ENCODE measurements at places on chromosomes 7 and 10. TPM values are rescaled to one million over a fixed set of nuclear protein-coding genes. Genes with fewer than 3 reads are reported as not detected.

GRCh38 chr7:44637788-44638594, 31.6 kb downstream of the OGDH start:
- H3K27me3 ChIP-seq, result no peaks in the 10 kb centered on the region
- DNase-seq, result peak; percentile 85
- peak overlapping the region; percentile 59 for H3K4me3 ChIP-seq
- H3K36me3 ChIP-seq, result peaks cover 17% of the 10 kb centered on the region
- peaks cover 56% of the 10 kb centered on the region for H3K4me1 ChIP-seq

DNA sequence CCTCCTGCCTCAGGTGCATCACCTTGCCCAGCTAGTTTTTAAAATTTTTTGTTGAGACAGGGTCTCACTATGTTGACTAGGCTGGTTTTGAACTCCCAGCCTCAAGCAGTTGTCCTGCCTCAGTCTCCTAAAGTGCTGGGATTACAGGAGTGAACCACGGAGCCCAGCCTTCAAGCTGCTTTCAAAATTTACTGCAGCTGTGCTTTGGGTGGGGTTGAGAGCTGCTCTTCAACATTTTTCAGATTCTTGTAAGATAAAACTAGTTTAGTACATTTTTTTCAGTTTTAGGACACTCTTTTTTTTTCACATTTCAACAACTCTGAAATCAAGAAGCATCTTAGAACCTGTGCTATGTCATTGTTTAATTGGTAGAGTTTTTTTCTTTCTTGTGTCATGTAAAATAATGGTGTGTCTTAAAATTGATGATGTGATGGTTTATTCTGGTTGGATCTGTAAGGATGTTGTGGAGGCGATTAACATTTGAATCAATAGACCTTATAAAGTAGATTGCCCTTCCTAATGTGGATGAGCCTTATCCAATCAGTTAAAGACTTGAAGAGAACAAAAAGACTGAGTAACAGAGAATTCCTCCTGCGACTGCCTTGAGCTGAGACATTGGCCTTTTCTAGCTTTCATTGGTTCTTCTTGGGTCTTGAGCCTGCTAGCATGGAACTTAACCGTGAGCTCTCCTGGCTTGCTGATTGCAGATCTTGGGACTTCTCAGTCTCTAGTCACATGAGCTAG, 13.5 kb downstream of the PLEKHA8 start:
- peaks cover 17% of the 10 kb centered on the region for H3K36me3 ChIP-seq
- H3K27ac ChIP-seq, result no peak overlapping the region
- H3K4me1 ChIP-seq, result no peaks in the 10 kb centered on the region
- H3K4me3 ChIP-seq, result no peak overlapping the region

DNA sequence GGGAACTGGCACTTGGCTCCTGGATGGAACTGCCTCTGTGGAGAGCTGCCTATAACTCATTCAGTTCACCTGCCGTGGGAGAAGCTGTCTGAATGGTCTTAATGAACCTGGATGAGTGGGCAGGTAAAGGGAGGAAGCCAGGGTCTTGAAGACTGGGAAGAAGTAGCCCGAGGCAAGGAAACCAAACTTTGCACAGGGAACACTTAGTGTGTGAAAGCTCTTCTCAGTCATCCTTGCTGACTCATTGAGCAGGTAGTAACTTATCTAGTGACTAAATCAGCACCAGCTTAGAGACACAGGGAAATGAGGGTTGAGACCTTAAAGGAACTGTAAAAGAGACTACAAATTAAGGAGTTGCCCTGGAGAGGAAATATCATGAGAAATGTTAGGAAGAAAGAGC, 9.9 kb downstream of the LRRC4 start:
- no peak overlapping the region for H3K4me3 ChIP-seq
- no peaks in the 10 kb centered on the region for H3K27me3 ChIP-seq
- peak overlapping the region; percentile 44 for H3K27ac ChIP-seq
- DNase-seq, result peak; percentile 95
- H3K4me1 ChIP-seq, result peaks cover 73% of the 10 kb centered on the region

ITPRID1 gene
- not detected for total RNA-seq

Data from MCF 10A (cell line).